ENCODE measurements at places on chromosomes 13 and 19.

GRCh38 chr19:4014541-4015491 lies 7.3 kb downstream of the PIAS4 start:
- peak; percentile 21 for DNase-seq

DNA sequence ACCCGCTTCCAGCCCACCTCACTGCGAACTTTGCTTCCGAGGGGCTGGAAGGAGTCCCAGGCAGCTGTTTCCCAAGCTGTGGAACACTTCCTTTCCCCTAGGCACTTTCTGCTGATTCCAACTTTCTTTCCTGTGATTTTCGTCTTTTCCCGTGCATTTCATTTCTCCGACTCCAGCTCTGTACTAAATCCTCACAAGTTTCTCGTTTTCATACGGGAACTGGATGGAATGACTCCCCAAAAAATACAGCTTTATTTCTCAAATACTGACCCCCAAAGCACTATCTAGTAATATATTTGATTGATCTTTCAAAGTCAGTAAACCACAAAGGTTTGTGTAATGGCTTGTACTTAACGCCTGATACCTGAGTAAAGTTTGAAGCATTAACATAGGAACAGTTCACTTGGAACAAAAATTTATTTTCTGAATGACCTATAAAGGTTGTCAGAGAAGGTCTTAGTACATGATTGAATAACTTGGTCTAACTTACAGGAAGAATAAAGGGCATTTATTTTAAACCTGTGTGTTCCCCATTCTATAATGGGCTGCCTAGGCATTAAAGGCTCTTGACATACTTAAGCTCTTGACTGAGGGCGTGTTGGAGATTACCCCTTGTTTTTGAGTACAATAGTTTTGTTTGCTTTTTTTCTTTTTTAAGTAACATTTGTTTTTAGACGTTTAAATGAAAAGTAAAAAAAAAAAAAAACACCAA lies 1.3 kb upstream of the PCDH9 start:
- DNase-seq = no peak

- no peak for DNase-seq
Observed at GRCh38 chr19:44142059-44142433, 692 bp downstream of the ZNF234 start.

DNA sequence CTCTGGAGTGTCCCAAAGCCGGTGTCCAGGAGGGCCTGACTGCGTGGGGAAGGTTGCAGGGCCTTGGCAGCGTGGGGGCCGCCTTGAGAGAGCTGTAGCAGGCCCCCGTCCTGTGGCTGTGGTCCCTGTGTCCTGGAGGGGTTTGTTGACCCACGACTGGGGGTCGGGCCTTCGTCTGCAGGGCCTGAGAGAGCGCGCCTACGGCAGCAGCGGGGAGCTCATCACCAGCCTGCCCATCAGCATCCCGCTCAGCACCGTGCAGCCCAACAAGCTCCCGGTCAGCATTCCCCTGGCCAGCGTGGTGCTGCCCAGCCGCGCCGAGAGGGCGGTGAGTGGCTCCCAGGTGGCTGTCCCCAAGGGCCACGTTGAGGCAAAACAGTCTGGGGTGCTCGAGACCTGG lies 18.5 kb downstream of the PLEKHJ1 start:
- DNase-seq = no peak

DNA sequence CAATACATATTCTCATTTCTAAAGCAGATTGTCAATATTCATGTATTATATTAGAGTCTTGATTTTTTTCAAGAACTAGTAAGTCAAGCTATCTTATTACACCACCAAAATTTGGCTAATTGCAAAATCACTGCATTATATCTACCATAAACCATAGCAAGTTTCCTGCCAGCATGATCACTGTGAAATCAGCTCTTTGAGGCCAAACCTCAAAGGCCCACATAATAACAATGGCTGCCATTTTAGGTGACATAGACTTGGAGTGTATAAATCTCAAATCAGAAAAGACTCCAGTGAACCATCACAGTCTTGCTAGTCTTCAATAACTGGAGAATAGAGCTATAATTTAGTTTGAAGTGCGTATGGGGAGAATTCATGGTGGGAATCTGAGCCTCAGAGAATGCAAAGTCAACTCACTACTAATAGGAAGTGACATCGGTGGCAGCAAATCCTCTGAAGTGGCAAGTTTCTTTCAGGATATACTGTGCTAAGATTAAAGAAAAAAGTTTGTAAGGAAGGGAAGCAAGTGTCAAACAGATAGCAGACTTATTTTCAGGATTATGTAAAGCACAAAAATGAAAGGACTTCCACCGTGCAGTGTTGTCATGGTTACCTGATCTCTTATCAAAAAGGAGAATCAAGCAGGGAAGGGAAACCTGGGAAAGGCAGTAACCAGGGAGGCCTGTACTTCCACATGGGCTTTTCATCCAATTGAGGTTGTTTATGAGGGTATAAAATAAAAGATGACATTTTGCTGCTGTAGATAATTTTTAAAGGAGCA lies 117.4 kb upstream of the FNDC3A start:
- DNase-seq = no peak

GRCh38 chr13:108220041-108220440 lies 1.8 kb downstream of the ABHD13 start:
- DNase-seq = no peak

GRCh38 chr19:48340995-48341394 lies 15.6 kb downstream of the EMP3 start:
- DNase-seq = no peak

- no peak for DNase-seq
Observed at GRCh38 chr19:51034704-51035103, at the start of gene KLK12. TSS of gene KLK12 (minus strand) at chr19:51035002. CDS start at chr19:51034621, 381 bp downstream.

GRCh38 chr13:73406454-73406853 lies 347.6 kb downstream of the KLF5 start:
- DNase-seq = no peak
